ENCODE measurements at places on chromosomes 1 and 21. TPM values are rescaled to one million over a fixed set of nuclear protein-coding genes. Genes with fewer than 3 reads are reported as not detected.
A peak's percentile ranks its signal among the peaks of the same experiment; 100 is the strongest.

GRCh38 chr1:152880316-152880715 is 2.2 kb downstream of the SMCP start:
- no peak for DNase-seq

GRCh38 chr1:110506541-110506940 is 12.4 kb downstream of the KCNA10 start:
- no peak for DNase-seq

- no peak for DNase-seq
These were observed 49.7 kb downstream of the NTPCR start for GRCh38 chr1:232999956-233000625.

GRCh38 chr1:9985001-9985400 is 12.0 kb upstream of the RBP7 start:
- DNase-seq = no peak

DNA sequence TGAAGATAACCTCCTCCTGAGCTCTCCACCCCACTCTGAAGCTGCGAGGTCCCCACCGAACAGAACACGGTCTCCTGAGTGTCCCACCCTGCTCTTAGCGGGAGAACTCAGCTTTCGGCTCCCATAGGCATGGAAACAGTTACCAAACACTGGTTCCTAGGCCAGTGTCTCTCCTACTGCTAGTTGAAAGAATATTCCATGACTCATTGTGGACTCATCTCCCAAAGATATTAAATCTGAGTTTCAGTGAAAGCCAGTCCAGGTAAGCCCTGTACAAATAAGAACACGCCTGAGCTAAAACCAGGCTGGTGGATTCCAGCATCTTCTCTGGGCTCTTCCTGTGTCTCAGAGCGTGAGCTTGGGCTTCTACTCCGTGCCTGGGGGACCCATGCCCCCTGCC is 107.5 kb upstream of the CLDN14 start:
- no peak for DNase-seq

GRCh38 chr1:20663365-20663764 is 2.2 kb upstream of the DDOST start:
- DNase-seq = no peak

DNA sequence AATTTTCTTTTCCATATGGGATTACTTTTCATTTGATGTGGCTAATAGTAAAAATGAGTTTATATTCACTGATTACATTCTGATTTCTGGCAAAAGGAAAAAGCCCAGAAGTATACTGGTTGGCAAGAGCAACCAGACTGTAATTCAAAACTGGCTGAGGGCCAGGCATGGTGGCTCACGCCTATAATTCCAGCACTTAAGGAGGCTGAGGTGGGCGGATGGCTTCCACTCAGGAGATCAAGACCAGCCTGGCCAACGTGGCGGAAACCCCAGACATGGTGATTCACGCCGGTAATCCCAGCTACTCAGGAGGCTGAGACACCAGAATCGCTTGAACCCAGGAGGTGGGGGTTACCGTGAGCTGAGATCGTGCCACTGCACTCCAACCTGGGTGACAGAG is 14.5 kb downstream of the SYT11 start:
- DNase-seq = no peak

- no peak for DNase-seq
These were observed 304 bp upstream of the GNG12 start for GRCh38 chr1:67833602-67833940.

DNA sequence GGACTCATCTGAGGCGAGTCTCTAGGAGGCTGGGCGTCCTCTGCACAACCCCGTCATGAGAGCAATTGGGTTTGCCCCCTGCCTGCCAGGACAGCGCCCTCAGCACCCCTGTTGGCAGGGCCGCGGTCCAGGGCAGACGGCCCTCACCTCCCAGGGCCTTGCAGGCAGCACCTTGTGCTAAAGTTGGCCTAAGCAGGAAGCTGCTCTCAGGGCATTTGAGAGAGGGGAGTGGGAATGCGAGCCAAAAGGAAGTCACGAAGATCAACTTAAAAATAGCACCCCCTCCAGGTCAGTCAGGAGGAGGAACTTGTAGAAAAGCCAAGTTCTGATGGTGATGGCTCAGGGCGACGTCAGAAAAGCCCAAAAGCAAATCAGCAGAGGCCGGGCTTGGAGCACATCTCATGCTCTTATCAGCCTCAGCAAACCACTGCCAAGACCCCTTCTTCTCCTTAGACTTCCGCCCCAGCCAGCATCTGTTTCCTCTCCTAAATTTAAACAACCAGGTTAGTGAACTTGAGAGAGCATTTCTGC is 12.6 kb upstream of the ADORA3 start:
- peak; percentile 84 for DNase-seq

DNA sequence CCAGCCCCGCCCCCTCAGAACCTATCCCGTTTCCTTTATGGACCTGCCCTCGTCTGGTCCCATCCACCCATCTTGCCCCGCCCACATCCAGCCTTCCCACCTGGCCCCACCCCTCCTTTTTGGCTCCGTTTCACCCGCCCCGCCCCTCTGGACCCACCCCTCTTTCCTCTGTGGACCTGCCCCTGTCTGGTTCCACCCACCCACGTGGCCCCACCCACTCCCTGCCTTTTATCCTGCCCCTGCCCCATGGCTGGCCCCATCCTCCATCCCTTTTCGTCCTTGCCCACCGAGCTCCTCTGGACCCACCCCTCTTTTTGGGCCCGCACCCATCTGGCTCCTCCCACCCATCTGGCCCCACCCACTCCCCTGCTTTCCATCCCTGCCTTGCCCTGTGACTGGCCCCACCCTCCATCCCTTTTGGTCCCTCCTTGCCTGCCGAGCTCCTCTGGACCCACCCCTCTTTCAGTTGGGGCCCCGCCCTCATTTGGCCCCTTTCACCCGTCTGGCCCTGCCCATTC is 177.3 kb downstream of the CAMTA1 start:
- peak; percentile 68 for DNase-seq

Gene PRAMEF4
- total RNA-seq = not detected

Gene PROK1
- total RNA-seq = not detected

Gene PM20D1
- not detected for total RNA-seq

Gene ARMH1
- not detected for total RNA-seq

Gene ADAMTS1
- total RNA-seq = 44.9 TPM

All from stomach (tissue), 19 donors.